ENCODE measurements at places on chromosomes 12 and 14.

DNA sequence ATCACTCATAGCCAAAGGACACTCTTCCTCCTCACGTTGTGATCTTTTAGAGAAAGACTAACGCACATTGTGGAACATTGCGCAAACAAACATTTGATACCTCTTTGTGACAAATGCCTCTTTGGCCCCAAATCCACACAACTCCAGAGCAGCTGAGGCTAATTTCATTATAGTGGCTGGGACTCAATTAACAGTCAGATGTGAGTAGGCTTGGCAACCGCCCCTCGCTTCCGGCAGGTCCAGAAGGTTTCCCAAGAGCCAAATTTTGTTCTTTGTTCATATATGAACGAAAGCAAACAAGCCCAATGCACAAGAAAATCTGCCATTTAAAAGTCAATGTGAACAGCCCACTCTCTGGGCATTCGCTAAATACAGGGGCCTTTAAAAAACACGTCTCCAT is 273.9 kb downstream of the GLT1D1 start:
- peak; percentile 33 for DNase-seq

DNA sequence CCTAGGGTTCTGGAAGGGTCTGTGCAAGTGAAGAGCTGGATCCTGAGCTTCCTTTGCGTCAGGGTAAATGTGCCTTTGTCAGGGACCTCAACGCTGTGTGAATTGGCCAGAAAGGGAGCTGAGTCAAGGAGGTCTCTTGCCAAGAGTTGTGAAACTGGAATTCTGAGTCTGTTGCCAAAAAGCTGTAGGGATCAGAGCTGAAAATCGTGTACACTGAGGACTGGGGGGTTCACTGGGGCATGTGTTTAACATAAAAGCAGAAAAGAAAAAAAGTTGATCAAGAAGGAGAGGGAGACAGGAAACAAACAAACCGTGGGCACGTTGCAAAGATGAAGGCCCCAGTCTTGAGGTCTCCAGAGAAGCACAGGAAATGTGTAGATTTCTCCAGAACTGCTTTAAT is 1081.5 kb downstream of the VRK1 start:
- peak; percentile 38 for DNase-seq

DNA sequence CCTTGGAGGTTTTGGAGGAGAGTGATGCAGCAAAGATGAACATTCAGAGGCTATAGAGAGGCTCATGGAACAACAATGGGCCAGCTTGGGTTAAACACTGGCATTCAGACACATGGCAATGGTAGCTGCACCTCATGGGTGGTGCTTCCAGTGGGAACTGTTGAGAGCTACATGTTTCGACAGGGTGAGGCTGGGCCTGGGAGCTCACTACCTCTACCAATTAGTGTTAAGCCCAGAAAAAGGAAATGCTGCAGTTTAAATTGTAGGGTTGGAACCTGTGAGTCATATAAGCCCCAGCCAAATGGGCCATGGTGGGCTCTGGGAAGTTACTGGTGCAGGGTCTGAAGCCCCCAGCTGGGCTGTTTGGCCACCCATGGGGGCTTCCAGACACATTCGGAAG is 279.7 kb downstream of the ZFP36L1 start:
- DNase-seq = no peak

- no peak for DNase-seq
These were observed 409.8 kb downstream of the DAD1 start for GRCh38 chr14:22179190-22179589.

DNA sequence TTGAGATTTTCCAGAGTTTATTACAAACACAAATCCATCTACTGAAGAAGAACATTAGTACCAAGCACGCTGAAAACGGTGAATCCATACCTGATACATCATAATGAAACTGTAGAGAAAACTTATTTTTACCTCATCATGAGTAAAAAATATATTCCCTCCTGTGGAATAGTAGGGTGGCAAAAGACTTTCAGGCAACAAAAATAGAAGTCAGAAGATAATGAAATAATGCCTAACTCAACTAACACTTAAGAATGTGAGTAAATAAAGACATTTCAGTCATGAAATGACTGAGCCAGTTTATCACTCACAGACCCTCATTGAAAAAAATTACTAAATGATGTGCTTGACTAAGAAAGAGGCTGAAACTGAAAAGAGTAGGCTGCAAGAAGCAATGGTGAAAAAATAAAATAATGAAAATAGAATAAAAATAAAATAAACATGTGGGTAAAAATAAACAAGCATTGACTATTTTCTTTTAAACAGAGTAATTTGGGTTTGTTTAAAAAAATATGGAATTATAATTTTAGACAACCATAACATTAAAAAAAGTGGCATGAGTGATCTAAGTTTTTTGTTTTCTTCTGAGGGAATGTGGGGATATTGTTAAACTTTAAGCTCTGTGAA is 148.6 kb downstream of the ASCL1 start:
- no peak for DNase-seq

GRCh38 chr12:80291108-80291754 is 152.8 kb upstream of the PTPRQ start:
- DNase-seq = no peak

GRCh38 chr12:89710873-89711750 is 2.5 kb upstream of the ATP2B1 start:
- no peak for DNase-seq

DNA sequence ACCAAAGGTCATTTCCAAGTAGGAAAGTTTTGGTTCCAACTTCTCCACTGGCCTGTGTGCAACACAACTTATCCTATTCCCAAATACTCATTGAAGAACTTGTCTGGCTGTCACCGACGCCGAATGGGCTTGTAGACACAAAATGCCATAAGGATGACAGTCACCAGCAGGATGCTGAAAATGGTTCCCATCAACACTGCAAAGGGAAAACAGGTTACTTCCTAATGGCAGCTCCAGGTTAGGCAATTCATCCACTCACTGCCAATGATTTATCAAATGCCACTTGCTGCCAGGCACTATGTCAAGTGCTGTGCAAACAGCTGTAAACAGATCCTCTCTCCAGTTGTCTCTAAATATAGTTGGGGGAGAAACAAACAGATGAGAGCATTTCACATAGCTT is 6.1 kb downstream of the C12orf76 start:
- DNase-seq = no peak

DNA sequence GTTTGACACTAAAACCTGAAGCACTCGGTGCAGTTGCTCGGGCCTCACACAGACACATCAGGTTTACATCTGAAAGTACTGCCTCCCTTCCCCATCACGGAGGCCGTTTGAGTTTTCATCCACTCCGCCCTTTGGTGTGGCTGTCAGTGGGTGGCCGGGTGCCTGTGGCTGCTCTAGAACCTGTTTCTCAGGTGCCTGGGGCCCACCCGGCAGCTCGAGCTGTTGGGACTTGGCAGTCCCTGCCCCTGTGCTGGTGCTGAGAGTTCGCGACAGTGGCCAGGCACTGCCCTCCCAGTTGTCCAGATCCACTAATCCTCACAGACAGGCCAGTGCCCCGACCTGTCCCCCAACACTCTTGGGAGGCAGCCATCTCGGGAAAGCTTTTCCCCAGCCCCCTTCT is 22.4 kb downstream of the XRCC3 start:
- no peak for DNase-seq

GRCh38 chr12:47980779-47981495 is 17.5 kb downstream of the TMEM106C start:
- DNase-seq = peak; percentile 47

DNA sequence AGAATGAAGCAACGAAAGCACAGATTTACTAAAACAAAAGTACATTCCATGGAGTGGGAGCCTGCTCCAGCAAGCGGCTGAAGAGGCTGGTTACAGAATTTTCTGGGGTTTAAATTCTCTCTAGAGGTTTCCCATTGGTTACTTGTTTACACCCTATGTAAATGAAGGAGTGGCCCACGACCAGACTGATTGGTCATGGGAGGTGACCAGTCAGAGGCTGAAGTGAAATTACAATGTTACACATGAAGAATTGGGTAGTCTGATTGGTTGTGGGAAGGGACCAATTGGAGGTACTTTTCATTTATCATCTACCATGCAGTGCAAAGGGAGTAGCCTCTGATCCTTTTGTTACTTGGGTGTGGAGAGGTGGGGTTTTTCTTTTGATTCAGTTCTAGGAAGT is 36.2 kb upstream of the APPL2 start:
- DNase-seq = no peak

- DNase-seq = no peak
These were observed 29.7 kb downstream of the SFSWAP start for GRCh38 chr12:131740626-131741025.

- no peak for DNase-seq
These were observed 37.7 kb downstream of the TAOK3 start for GRCh38 chr12:118334939-118335567.

DNA sequence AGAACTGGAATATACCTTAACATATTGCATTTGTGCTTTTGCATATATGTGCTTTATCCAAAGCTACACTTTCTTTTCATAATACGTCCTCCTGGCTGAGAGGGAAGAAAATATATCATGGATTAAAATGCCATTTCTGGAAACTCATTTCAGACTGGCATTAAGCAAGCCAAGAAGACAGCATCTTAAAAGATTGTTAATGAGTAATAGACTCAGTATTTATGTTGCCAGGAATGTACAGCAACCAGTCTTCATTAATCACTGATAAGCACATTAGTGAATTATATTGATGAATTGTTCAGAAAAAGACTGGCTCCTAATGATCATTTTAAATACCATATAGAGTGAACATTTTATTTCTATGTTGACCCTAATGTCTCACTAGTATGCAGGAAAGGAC is 134.9 kb upstream of the IFNG-AS1 start:
- DNase-seq = no peak

- no peak for DNase-seq
These were observed 143.2 kb downstream of the ZFP36L1 start for GRCh38 chr14:68649476-68650189.

DNA sequence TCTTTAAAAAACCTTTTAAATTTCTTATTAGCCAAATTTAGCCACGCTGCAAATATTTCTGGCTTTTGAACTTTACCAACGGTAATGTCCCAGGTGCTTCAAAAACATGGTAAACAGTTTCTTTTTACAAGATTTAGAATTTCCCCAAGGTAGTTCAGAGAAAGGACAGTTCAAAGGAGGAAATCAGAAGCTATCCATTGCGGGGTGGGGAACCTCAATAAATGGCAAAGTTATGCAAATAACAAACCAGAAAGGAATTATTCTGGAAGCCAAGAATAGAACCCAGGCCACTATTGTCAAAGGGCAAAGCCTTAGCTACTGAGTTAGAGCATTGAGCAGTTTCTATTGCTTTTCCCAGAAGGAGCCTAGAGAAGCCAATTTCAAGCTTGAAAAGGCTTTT is 62.3 kb downstream of the PDE6H start:
- no peak for DNase-seq

- no peak for DNase-seq
These were observed 827.9 kb downstream of the FLRT2 start for GRCh38 chr14:86357876-86358275.

DNA sequence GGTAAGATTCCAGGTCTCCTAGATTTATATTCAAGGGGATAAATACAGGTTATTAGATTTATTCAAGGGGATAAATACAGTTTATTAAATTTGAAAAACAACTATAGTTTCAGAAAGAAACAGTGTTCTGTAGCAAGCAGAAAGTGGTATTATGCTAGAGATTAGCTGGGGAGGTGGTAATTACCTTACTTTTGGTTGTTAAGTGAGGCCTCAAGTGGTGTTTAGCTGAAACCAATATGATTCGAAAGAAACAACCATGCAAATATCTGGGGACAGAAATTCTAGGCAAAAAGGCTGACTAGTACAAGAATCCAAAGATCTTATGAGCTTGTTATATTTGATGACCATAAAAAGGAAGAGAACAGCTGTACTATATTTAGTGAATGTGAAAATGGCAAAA is 6.2 kb downstream of the OR4N5 start:
- no peak for DNase-seq

- peak; percentile 6 for DNase-seq
These were observed 67.5 kb upstream of the SLC35F4 start for GRCh38 chr14:57933349-57933748.

DNA sequence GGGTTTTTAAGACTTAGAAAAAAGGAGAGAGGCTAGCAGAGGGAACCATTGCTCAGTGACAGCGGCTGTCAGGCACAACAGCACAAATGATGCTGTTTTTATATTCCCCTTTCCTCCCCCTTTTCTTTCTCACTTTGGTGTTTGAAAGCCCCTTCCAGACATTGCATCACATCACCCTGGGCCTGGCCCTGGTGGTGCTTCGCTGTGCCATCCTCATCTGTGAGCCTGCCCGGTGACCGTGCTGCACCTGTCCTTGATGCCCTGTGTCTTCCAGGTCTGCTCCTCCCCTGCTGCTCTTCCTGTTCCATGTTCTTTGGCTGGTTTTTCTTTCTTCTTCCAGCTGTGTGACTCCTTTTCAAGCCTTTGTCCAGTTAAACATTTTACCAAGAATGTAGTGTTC is 24.8 kb downstream of the KLC1 start:
- no peak for DNase-seq

DNA sequence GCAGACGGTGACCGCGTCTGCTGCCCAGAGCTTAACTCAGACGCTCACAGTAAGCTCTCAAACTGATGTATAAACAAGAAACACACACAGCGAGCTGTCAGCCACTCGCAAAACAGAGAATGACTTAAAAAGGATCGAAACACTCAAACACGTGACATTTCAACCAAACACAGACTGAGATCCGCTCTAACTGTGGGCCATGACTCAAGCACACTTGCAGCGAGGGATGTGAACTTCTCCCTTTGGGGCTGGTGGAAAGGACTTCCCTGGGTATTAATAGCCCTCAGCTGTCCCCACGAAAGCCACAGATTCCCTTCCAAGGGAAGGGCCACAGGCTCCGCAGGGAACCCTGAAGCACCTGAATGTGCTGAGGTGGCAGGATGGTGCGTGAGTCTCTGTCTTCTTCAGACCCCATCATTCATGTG is 29.1 kb downstream of the CCDC88C start:
- DNase-seq = no peak

DNA sequence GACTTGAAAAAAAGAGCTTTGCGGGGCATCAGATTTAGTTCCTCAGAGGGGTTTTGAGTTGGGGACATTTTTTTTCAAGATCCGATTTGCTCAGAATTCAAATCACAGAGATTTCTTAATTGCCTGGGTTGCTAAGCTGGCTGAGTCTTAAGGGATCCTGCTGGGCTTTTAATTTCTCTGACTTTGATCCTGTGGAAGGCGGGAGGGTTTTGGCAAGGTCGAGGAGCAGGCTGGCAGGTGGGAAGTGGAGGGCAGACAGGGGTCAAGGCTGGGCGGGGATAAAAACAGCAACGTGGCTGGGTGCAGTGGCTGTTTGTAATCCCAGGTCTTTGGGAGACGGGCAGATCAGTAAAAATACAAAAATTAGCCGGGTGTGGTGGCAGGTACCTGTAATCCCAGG is 33.5 kb upstream of the CCDC63 start:
- DNase-seq = peak; percentile 38
